ENCODE measurements at places on chromosomes 7 and 10.

- no peak for DNase-seq
Measured at GRCh38 chr10:85420501-85421191, 945.9 kb downstream of the GRID1 start.

DNA sequence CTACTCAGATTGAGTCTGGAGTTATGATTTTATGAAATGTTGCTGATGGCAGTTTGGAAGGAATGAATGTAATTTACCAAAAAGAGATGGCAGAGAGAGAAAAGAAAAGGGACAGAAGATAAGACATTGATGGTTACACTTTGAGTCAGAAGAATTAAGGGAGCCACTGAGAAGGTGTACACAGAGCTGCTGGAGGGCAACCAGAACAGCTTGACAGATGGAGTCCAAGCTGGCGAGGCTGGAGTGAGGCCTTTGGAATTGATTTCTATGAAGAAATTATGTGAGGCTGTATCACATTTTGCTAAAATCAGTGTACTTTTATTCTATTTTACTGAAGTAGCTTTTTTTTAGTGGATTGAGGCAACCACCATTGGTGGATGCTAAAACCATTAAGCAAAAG lies 740.5 kb downstream of the REEP3 start:
- DNase-seq = no peak

- DNase-seq = no peak
Measured at GRCh38 chr10:5014936-5015335, 11.3 kb upstream of the AKR1C2 start.

DNA sequence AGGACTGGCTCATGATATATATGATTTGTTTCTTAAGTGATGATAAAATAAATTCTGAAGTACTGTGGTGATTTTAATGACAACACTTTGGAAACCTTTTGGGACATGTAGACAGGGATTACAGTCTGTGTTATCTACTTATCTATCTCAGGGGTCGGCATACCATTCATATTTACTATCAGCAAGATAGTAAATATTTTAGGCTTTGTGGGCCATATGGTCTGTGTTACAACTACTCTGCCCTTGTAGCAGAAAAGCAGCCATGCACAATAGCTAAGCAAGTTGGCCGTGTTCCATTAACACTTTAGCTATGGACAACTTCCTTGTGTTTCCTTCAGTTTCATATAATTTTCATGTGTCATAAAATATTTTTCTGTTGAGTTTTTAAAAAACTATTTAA lies 97.8 kb upstream of the PRPS1L1 start:
- no peak for DNase-seq

DNA sequence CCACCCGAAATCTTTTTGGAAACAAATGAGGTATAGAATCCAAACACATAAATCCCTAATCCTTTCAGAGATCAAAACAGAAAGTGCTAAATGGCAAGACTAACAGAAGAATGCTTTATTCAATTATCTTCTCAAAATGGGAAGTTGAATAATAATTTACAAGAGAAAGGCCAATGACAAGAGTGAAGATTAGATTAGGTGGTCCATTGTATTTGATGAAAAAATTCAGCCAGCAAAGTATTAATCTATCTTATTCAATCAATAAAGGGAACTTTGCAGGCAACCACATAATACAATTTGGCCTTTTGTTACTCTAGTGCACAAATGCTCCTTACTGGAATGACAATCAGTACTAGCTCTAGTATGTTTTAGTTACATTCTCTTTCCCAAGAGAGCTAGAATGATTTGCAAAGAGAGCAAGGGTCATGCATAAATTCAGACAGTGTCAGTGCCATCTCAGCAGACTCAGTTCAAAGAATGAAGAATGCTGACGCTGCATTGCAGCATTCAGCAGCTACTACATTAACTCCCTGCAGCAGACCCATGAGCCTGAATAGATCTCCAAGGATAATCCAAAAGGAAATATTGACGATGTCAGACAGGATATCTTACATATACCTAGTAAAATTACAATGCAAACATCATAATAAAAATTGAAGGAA lies 131.8 kb downstream of the ANK3 start:
- no peak for DNase-seq

DNA sequence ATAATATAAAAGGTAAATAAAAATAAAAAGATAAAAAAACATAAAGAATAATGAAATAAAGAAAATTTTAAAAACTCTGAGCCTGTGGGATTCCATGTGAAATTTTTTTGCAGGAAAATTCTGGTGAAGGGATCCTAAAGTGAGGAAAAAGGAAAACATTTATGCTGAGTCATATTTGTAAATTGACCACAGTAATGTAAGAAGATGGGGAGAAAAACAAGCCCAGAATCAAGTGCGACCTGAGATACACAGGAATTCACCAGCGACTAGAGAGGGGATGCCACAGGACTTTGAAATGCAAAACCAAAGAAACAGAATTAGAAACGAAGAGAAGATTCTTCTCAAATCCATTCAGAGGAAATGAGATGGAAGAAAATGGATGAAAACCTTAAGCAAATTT lies 133.8 kb upstream of the PFKP start:
- DNase-seq = no peak

- DNase-seq = no peak
Measured at GRCh38 chr7:36784991-36785940, 61.0 kb upstream of the AOAH start.

DNA sequence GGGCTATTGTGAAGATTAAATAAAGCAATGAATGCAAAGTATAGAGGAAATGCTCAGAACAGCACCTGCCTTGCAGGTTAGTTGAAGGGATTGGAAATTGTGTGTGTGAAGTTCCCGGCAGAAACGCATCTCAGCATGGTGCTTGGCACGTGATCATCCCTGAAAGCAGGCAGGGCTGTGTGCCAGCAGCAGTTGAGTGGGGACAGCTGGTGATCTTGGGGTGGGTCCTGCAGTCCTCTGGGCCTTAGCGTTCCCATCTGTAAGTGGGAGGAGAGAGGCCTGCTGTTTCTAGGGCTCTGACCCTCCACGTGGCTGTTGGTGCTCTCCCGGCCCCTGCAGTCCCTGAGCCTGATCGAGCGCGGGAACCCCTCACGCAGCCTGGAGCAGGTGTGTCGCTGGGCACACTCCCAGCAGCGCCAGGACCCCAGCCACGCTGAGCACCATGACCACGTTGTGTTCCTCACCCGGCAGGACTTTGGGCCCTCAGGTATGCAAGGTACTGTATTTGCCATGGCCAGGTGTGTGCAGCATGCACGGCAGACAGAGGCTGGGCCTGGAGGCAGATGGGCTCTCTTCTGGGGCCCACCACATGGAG lies 55.3 kb downstream of the TBATA start:
- DNase-seq = no peak

DNA sequence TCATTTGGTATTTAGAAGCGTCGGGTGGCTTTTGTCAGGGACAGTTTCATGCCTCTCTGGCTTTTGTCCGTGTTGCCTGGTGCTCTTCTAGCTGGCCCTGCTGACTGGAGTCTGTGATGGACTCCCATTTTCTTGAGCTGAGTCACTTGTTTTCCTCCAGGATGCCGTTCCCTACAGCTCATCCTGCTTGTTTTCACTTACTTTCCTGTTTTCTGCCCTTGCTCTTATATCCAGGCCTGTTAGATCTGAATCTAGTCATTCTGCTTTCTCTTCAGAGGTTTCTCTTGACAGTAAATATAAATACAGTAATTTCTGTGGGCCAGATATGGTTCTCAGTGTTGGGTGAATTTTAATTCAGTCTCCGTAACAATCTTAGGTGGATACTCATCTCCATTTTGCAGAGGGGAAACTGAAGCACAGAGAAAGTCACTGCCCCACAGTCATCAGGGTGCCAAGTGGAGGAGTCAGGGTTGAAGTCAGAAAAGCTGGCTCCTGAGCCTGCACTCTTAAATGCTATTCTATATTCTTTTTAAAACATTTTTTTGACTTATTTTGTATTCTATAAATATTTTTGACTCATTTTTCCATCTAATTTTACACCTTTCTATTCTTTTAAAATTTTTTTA lies 85.4 kb downstream of the CCNY start:
- peak; percentile 74 for DNase-seq

Measured in stromal cell of bone marrow (primary cell).